ENCODE measurements at places on chromosomes 1 and 21.

DNA sequence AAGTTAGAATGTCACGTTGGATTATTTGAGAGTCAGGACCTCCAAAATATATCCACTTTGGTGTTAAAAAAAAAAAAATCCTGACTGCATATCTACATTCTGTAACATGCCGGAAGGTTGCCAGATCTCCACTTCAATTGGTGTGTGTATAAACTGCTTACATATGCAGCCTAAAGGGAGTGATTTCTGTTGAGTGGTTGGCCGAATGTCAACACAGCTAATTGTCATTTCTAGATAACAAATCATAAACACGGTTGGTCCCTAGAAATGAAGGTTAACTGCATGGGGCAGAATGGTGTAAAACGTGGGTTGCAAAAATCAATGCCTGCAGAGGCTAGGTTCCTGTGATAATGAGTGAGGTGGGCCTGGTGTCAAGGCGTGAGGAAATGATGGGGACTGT is 15.0 kb upstream of the ROR1 start:
- DNase-seq = no peak

DNA sequence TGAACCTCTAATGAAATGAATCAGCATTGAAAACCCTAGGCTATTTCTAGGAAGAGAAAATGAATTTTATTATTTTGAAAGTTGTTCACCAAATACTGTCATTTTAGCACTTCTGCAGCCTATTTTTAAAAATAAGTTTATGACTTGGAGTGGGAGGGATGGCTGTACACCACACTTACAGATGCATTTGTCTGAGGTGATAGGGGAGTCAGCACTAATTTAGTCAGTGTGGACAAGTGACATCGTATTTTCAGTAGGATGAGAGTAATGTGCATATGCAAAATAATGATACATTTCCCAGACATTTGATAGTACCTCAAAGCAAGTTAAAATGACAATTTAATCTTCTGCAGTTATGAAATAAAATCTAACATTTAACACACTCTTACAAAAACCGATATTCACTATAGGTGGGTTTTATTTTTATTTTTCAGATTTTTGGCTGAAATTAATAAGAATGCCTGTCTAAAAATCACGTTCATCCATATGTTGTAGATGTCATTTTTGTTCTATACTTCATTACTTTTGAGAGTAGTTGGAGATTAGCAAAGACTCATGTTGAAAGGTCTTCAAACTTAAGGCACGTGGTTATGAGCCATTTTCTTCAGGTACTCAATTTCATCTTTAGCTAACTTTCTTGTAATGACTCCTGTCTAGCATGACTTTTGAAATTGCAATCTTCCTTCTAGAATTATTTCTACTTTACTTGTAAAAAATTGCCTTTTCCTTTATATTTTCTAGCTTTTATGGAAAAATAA is 186.7 kb downstream of the NCAM2 start:
- DNase-seq = no peak

GRCh38 chr21:36773117-36773516 is 74.2 kb downstream of the SIM2 start:
- no peak for DNase-seq

- peak; percentile 59 for DNase-seq
Observed at GRCh38 chr1:211705467-211706091, 30.2 kb upstream of the NEK2 start.

GRCh38 chr1:35881850-35882273 is 1.1 kb upstream of the AGO1 start:
- no peak for DNase-seq

DNA sequence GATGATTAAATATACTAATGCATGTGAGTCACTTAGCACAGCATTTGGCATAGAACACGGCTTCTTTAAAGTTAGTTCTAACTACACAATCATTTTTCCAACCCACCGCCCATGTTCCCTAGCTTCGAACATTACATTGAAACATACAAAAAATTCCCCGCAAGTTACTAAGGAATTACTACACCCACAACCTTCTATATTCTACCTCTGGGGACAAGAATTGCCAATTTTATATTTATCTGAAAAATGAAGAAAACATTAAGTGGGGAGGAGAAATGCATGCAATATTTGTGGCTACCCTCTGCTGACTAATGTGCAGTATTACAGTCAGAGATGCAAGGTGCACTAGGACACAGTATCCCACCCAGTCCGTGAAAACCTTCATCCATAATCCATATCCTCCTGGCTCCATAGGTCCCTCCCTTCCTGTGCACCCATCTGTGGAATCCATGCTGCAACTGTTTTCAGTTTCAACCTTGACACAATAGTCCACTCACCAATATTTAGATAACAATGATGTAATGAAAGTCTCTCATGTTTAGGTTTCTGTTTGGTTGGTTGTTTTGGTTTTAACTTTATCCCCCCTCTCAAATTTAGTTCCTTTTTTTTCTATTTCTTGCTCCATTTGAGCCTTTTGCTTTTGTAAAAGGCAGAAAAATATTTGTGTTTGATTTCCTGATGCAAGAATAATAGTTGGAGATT is 31.6 kb downstream of the RGS5 start:
- peak; percentile 81 for DNase-seq

- peak; percentile 13 for DNase-seq
Observed at GRCh38 chr1:81811757-81812371, 11.1 kb downstream of the ADGRL2 start.

DNA sequence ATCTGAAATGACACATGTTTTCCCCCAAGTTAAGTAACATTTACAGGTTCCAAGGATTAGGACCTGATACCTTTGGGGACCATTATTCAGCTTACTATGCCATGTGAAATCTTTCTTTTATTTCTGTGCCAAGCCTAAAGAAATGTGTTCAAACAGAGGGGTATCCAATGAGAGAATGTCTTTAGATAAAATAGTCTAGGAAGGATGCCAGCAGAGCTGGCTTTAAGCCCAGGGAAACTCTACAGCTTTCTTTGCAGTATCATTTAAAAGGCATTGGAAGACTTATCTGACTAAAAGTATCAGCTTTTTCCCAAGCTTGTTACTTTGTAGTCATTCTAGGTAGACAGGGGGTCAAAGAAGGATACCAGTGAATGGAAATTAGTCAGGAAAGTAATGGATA is 860.4 kb downstream of the PLA2G4A start:
- no peak for DNase-seq

- peak; percentile 31 for DNase-seq
Observed at GRCh38 chr1:61092642-61093041, 10.3 kb downstream of the NFIA start.

GRCh38 chr1:160134791-160135572 is 16.4 kb upstream of the ATP1A4 start:
- no peak for DNase-seq

GRCh38 chr1:156286061-156286460 is 1.9 kb downstream of the TMEM79 start:
- DNase-seq = no peak

GRCh38 chr21:18204931-18205330 is 39.7 kb upstream of the CHODL start:
- DNase-seq = peak; percentile 4

DNA sequence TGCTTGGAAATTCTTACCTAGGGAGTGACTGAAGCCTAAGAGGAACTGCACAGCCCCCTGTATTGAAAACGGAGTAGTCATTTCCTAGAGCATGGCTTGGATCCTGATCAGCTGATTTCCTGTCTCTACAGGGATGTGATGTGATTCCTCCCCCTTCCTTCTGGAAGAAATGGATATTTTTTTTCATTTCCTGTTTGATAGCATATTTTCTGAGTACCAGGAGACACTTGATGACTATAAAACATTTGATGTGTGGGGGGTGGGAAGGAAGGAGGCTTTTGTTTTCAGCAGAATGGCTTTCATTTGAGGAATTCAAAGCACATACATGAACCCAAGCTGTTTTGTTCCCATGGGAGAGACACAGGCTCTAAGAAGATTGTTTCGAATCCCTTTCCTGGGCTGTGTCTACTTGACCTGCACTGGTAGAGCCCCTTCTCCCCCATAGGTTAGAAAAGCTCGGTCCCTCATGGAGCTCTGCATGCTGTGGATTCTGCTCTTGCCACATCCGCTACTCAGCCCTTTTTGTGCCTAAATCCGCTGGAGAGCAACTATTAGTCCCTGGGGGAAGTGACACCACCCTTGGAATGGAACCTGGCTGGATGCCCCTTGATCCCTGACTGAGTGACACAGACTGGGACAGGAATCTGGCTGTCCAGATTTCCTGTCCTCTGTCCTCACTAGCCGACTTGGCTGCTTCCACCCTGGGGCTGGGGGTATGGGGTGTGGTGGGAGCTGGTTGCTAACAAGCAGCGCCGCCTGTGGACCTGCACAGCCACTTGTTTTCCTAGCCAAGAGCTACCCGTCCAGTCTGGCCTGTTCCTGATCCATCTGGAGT is 71.8 kb upstream of the MACF1 start:
- DNase-seq = peak; percentile 64

DNA sequence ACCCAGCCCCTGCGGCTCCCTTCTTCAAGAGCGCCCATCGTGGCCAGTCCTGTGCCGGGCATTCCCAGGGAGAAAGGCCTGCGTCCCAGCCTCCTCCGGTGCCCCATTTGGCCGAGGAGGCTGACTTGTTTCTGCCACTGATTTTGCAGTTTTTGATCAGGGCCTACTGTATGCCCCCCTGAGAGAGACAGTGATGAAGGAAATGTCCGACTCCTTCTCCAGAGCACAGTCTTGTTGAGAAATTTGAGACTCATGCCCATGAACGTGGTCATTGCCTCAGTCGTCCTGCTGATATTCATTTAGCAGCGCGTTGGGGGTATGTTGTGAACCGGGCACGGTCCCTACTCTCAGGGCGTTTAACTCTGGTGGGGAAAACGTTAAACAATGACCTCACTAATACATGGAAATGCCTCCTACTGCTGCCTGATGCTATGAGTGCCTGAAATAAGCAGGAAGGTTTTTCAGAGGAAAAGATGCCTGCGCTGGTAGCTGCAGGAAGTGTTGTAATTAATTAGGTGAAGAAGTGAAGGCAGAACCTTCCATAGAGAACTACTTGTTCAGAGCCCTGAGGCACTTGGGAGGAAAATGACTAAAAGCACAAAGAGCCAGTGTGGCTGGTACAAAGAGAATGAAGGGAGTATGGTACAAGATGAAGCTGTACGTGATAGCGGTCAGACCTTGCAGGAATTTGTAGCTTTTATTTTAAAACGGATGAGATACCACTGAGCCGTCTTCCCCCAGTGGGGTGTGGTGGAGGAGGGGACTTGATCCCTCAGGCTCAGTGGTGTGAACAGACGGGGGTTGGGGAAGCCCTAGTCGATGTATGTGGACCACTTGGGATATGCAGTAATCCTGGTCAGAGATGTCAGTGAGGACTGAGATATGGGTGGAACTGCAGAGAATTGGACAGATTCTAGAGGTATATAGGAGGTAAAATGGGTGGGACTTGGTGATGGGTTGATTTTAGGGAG is 730 bp downstream of the ZCCHC17 start:
- peak; percentile 60 for DNase-seq

- no peak for DNase-seq
Observed at GRCh38 chr1:231638647-231639046, 12.1 kb downstream of the DISC1 start.

GRCh38 chr1:219661464-219662092 is 48.7 kb upstream of the ZC3H11B start:
- no peak for DNase-seq

- DNase-seq = peak; percentile 95
Observed at GRCh38 chr1:181033799-181034451, at the start of gene MR1. MR1 (plus strand) TSS chr1:181033983; CDS start chr1:181034008, 25 bp downstream.

GRCh38 chr1:77405186-77405585 is 123.4 kb downstream of the AK5 start:
- no peak for DNase-seq

DNA sequence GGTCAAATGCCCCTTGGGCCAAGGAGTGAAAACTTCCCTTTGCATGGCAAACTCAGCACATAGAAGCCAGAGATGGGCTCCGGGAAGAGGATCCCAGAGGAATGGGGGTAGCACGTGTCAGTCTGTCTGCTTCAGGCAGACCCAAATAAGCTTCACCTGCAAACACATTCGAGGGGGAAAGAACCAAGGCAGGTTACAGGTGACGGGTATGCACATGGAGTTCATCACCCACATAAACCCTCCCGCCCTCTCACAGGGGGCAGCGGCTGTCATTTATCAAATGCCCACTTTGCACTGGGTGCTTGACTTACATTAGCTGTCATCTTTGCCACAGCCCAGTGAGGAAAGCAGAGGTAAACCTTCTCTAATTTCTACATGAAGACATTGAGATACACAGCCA is 73.0 kb upstream of the TLR5 start:
- no peak for DNase-seq

GRCh38 chr1:112744009-112744578 is 29.0 kb upstream of the PPM1J start:
- no peak for DNase-seq

GRCh38 chr1:160357286-160358002 is 9.4 kb upstream of the NHLH1 start:
- no peak for DNase-seq

GRCh38 chr1:15114884-15115283 is 38.7 kb upstream of the TMEM51 start:
- no peak for DNase-seq

DNA sequence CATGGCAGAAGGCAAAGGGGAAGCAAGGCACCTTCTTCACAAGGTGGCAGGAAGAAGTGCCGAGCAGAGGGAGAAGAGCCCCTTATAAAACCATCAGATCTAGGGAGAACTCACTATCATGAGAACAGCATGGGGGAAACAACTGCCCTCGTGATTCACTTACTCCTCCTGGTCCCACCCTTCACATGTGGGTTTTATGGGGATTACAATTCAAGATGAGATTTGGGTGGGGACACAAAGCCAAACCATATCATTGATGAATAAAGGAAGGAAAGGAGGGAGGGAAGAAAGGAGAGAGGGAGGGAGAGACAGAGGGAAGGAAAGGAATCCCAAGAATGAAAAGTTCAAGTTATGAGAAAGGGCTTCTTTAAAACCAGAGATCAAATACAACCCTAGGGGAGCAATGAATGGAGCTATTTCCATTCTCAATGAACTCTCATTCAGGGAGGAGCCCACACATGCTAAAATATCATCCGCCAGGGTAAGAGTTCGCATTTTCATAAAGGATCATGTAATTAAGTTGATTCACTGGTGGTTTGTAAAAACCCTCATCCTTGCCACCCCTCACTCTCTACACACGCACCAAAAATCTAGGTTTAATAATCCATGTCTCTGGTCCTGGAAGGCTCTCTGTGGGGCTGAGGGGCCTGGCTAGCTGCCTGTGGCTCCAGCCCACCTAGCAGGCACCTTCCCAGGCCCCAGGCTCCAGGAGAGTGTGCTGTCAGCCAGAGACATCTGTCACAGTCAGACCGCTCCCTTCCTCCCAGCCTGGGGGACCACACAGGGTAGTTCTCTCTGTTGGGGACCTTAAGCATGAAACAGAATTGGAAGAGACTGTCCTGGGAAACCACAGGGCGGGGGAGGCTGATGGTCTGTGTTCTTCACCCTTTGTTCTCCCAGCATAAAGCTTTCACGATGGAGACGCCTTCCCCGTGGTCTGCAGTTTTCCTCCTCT is 94.0 kb downstream of the CCDC185 start:
- DNase-seq = no peak

GRCh38 chr1:11558276-11558675 is 79.3 kb downstream of the DISP3 start:
- no peak for DNase-seq

- no peak for DNase-seq
Observed at GRCh38 chr1:12163210-12163609, 3.6 kb upstream of the TNFRSF1B start.

- no peak for DNase-seq
Observed at GRCh38 chr1:18881164-18881563, 21.2 kb downstream of the ALDH4A1 start.

All from NCI-H526 (cell line).